ENCODE measurements at places on chromosomes 13 and 19.

- DNase-seq, result no peak
Measured at GRCh38 chr19:44636439-44637389, 7.0 kb upstream of the PVR start.

GRCh38 chr19:47111006-47111621 is 2.5 kb downstream of the ZC3H4 start:
- DNase-seq, result peak; percentile 62

- DNase-seq, result no peak
Measured at GRCh38 chr13:101433895-101434294, 17.6 kb upstream of the NALCN start.

DNA sequence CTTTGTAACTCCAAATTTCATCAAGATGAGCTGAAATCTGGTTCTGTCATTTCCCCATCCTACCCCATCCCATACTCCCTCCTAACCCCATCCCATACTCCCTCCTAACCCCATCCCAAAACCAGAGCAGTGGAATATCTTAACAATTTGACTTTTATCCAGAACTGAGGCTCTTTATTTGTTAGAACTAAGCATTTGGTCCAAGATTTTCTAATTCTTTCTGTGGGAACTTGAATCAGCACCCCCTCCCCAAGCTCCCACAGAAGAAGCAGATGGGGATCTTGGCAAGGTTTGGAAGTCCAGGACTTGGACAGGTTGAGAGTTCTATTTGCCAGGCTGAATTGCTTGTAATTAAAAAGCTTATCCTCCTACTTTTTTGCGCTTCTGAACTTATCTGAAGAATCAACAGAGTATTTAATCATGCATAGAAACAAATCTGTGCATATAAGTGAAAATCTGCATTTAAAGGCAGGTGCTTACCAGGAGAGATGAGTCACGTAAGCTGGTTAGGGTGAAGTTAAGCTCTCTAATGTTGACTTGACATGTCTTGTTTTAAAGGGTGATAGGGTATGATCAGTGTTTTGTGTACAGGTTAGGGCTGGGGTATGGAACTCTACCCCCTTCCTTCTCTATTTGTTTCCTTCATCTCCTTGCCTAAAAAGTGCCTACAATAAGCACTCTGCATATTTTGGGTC is 111.1 kb downstream of the COG6 start:
- DNase-seq, result no peak

DNA sequence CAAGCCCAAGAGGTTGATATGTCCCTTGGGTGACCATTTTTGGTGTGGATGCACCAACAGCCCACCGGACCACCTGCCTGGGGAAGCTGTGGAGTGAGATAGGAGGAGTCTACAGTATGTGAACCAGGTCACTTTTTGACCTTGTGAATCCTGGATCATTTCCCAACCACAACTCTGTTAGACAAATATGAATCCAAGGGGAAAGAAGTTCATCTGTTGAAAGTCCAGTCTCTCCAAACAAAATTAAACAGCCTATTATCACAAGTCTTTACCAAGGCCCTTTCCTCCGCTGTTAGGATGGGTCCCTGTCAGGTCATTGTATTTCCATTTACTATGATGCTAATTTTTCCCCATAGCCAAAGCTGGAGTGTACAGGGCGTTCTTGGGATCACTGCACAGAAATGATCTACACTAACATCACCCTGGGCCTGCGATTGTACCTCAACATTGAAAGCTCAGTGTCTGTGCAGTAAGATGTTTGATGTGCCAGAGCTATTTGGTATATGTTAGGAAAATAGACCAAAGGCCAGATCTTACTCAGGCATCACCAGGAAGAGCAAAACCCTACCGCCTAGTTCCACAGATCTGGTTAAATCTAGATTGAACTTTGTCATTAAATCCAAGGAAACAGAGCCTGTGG is 117.1 kb downstream of the STARD13 start:
- no peak for DNase-seq

GRCh38 chr19:17450264-17451075 is 2.0 kb upstream of the TMEM221 start:
- no peak for DNase-seq

- no peak for DNase-seq
Measured at GRCh38 chr19:16076958-16077611, 790 bp downstream of the TPM4 start.

GRCh38 chr19:34957830-34958751 is 5.9 kb downstream of the ZNF792 start:
- no peak for DNase-seq

GRCh38 chr13:108755083-108755482 is 125.7 kb downstream of the MYO16 start:
- no peak for DNase-seq

GRCh38 chr19:9818175-9818733 is 625 bp downstream of the FBXL12 start:
- DNase-seq, result peak; percentile 15

DNA sequence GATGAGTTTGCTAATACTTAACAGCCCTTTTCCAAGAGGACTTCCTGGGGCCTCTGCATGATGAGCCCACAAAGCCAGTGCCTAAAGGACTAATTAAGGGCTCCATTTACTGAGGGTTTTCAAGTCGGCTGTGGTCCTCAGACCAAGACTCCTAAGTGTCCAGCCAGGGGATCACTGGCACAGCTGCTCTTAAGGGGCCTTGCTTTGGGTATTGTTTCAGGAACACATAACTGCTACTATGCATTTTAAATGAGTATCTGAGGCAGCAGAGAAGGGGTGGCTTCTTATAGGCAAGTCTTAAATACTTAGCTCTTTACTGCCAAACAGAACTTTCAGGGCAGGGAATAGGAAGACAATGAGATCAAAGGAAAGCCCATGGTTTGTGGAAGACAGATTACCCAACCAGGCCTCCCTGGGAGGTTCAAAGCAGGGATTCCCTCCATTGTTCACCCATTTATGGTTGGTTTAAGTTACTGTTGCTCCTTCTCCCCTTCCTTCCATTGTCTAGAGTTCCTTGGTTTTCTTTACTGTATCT is 61.9 kb downstream of the TNFRSF19 start:
- no peak for DNase-seq

DNA sequence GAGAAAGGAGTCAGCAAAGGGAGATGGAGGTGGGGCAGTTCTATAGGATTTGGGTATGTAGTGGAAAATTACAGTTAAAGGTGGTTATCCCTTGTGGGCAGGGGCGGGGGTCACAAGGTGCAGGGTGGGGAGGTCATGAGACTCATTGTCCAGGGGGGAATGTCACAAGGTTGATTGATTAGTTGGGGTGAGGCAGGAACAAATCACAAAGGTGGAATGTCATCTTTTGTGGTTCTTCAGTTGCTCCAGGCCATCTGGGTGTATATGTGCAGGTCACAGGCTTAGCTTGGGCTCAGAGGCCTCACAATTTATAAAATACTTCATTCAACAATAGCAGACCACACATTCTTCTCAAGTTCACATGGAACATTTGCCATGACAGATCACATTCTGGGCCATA is 109.6 kb downstream of the ATP11A start:
- DNase-seq, result no peak

DNA sequence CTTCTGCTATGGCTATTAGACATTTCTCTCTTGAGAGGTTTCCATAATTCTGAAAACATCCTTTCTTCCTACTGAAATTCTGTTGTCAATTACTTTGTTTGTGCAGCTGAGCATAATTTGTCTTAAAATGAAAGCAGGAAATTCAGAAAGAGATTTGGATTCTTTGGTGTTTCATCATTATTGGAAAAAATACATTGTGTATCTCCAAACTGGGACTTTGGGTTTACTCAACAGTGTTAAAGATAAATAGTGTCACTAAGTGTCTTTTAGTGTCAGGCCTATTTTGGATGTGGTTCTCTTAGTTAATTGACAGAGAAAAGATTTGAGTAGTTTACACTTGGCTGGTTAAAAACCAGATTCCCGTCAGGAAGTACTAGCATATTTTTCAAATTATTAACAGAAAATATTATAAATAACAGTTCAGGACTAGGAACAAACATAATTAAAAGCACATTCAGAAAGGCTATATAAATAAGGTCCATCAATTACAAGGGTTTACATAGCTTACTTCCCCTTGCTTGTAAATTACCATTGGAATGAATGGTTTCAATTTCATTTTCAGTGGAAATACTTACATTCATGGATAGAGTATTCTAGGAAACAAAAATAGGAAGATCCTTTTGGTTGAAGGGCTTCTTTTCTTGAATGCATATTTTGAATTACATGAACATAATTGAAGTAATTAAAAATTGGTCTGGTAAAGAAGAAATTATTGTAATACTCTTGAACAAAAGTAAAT is 483.1 kb downstream of the GPC6 start:
- no peak for DNase-seq

DNA sequence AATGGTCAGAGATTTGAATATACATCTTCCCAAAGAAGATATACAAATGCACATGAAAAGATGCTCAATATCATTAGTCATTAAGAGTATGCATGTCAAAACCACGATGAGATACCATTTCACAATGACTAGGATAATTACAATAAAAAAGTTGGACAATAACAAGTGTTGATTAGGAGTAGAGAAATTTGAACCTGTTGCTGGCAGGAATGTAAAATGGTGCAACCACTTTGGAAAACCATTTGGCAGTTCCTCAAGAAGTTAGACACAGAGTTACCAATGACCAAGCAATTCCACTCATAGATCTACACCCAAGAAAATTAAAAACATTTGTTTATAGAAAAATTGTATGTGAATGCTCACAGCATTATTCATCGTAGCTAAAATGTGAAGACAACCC is 33.2 kb upstream of the STARD13 start:
- no peak for DNase-seq

GRCh38 chr19:13573056-13573667 is 66.9 kb upstream of the CACNA1A start:
- no peak for DNase-seq

DNA sequence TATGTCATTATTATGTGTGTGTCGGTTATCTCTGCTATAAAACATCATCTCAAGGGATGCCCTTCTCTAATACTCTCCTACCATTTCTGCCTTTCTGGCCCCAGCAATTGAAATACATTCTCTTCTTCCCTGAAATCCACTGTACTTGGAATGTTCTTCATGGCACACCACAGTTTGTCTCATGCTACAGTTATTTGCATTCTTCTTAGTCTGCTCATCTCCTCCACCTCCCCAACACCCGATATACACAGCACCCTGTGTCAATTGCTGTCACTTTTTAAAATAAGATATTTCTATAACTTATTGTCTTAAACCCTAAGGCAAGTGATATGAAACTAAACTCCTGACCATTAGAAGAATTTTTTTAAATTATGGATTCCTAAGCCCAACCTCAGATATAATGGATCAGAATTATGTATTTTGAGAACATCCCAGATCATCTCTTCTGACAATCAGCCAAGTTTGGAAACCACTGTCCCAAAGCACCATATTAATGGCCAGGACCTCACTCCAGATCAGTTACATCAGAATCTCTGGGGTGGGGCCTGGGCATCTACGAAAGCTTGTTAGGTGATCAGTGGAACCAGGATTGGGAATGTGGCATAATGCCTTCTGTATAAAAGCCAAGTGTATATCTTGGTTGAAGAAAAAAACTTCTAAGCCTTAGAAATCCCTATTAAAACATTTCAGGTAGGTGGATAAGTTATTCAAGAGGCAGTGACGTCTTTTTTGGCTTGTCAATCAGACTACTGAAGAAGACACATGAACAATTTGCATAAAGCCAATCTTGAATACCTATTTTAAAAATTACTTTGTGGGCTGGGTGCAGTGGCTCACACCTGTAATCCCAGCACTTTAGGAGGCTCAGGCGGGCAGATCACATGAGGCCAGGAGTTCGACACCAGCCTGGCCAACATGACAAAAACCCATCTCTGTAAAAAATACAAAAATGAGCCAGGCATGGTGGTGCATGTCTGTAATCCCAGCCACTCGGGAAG is 30.0 kb upstream of the KBTBD7 start:
- no peak for DNase-seq

DNA sequence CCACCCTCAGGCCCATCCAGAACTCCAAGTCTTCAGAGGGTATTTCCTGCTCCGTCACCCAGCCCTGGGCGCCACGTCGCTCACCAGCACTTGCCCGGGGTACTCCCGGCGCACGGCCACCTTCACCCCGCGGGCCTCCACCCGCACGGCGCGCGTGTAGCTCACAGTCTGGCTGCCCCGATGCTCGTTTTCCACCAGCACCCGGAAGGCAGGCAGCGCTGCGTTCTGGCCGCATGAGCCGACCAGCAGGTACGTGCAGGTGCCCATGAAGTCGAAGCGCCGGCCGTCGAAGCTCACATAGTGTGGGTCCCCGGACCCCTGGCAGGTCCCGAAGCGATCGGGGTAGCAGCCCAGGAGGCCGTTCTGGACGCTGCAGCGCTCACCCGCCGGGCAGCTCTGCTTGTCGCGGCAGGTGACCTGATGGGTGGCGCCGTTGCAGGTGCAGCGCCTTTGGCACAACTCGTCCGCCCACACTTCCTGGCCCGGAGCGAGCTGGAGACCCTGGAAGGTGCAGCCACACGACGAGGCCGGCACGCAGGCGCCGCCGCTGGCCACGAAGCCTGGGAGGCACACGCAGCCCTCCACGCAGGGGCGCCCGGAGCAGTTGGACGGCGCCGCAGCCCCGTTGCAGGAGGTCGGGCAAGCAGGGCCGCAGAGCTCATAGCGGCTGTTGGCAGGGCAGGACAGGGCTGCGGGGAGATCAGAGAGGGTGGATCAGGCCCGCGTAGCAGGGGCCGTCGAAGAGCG is 19.2 kb downstream of the FCGBP start:
- no peak for DNase-seq

GRCh38 chr19:30091456-30091855 is 149.4 kb downstream of the URI1 start:
- DNase-seq, result no peak

DNA sequence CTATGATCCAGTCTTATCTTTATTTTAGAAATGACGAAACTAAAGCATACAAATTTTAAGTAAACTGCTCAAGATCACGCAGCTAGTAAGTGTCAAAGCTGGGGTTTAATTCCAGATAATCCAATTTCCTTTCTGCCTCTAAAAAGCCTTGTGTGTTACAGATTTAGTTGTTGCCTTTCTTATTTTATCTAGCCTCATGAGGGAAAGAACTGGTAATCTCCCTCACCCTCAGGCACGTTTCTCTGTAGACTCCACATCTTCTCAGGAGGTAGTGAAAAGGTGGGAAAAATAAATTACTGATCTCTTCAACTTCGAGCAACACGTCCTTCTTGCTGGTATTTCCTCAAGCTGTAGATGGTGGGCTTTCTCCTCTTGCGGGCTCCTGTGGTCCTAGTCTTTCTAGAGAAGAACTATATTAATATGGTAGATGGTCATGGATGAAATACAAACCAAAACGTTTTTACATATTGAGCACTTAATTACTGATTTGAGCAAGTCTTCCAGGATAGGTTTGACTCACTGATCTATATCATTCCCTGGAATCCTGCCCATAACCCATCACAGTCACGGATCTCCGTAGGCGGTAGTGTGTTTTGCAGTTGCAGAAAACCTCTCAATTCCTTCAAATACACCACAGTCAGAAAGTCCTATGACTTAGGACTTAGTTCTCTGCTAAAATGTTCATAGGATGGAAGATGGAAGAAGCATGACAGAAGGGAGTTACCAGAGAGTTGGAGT is 519.5 kb downstream of the DCT start:
- no peak for DNase-seq

DNA sequence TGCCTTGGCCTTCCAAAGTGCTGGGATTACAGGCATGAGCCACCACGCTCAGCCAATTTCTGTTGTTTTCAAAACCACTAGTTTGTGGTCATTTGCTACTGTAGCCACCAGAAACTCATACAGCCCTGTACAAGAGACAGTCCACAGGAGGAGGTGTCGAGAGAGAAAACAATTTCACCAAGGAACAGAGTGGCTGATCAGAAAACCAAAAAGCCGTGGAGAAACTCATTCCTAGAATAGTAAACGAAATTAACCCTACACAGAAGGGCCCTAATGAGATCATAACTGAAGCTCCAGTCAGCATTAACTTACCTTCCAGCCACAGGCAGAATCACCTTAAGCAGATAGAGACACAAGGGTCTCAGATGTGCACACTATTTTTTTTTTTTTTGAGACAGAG is 3.8 kb upstream of the CCDC124 start:
- DNase-seq, result no peak
